ENCODE measurements at places on chromosomes 2 and 18. TPM values are rescaled to one million over a fixed set of nuclear protein-coding genes. Genes with fewer than 3 reads are reported as not detected.

CYP27A1 gene
- polyA plus RNA-seq = 22.9 TPM

PIEZO2 gene
- 208 TPM for polyA plus RNA-seq

SPATA3 gene
- not detected for polyA plus RNA-seq

MYCN gene
- polyA plus RNA-seq = 22.4 TPM

CCDC148 gene
- 5.2 TPM for polyA plus RNA-seq

TMEM247 gene
- not detected for polyA plus RNA-seq

FSHR gene
- not detected for polyA plus RNA-seq

IL1RN gene
- 0.43 TPM for polyA plus RNA-seq

PLGLB1 gene
- polyA plus RNA-seq = 14.4 TPM

GRCh38 chr18:13265008-13265910 is 46.7 kb downstream of the LDLRAD4 start:
- no peak for DNase-seq

DNA sequence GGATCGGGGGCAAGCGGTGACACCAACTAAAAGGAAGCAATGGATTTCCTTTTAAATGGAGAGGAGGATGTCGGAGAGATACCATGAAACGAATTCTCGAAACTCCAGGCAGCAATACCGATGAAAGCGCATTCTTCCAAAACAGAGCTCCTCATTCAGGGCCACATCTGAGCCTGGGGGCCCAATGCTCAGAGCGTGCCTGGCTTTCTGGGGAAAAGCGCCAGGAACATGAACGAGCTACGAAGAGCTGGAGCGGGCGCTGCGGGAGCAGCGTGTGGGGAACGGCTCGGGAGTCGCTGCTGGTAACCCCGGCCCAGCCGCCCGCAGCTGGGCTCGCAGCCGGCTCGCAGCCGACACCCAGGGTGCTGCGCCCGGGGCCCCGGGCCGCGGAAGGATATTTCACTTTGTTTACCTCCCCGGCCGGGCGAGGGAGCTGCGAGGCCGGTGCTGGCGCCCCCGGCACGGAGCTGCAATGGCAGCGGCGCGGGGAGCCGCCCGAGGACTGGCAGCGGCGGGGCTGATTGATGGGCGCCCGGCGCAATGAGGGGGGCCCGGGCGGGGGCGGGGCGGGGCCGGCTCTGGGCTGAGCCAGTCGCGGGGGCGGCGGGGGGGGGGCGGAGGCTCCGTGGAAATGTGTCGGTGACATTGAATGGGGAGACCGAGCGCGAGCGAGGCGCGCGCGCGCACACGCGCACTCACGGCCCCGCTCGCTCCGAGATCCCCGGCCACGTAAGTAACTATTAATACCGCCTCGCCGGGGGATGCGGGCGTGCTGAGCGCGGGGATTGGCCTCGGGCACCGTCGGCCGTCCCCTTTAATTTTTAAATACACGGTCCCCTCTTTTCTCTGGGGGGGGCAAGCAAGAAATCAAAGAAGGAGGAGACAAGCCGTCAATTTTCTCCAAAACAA is at the start of gene TRIB2:
Gene TRIB2 (plus strand): TSS at position 655 of the 909 bp plus-strand sequence. CDS start 1,372 bp downstream, outside the sequence.
- DNase-seq = peak; percentile 86

DNA sequence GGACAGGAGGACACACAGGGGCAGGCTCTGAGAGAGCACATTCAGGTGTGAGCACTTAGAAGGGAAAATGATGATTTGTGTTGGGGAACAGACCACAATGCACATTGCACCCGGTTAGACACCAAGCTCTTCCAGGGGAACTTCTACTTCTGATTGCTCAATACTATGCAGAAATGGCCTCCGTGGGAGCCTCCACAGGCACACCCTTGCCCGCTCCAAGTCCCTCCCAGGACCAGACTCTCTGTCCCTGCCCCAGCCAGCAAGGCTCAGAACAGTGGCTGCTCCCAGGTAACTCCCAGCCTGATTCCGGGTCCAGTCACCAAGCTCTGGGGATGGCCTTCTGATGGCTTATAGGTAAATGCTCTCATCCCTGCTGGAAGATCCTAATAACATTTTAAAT is 56.2 kb downstream of the BCL2L11 start:
- DNase-seq = no peak

DNA sequence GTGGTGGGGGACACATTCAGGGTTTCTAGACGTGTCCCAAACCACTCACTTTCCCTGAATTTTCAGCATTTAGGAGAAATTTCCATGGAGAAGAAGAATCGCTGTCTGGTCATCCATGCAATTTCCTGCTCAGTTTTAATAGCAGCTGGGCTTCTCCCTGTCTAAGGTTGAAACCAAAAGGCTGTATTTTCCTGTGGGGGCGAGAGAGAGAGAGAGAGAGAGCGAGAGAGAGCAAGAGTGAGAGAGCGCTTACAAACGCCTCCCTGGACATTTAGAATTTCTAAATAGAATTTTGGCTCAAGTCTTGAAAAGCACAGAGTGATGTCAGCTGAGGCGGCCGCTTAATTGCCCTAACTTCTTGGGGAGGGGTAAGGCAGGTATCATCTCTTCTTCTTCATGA is 110.8 kb downstream of the SETBP1 start:
- no peak for DNase-seq

- no peak for DNase-seq
Observed at GRCh38 chr2:10012963-10013461, 30.3 kb upstream of the KLF11 start.

DNA sequence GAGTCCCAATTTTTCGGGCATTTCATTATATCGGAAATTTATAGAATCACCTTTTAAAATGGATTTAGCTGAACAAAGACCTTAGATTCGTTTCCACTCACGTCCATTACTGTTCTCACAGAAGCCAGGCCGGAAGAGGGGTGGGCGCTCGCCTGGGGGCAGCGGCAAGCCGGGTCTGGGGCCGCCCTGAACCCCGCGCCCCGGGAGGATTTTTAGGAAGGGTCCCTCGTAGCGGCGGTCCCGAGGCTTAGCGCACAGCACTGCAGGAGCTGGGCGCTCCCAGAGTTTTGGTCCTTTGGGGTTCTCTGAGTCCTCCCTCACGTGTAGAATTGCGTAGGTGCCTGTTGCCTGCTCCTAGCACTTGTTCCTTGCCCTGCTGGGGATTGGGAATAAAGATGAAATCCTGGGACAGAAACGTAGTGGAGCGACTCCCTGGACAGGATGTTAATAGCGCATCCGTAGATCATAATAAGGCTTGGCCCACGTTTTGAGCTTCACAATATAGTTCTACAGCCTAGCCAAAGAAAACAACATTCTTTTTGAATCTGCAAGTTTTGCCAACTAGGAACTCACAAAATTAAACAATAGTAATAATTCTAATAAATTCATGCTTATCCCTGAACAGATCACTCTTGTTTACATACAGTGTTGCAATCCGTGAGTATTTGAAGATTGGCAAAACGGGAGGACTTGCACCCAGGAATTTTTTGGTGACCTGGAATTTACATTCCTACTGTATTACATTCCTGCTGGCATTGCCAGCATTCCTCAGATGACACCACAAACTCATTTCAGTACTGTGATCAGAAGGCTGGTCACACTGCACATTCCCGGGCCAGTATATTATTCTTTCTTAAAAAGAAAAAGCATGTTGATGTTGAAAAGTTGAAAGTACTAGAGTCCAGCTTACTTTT is 875 bp downstream of the C18orf63 start:
- DNase-seq = no peak

- no peak for DNase-seq
Observed at GRCh38 chr2:7190587-7191324, 273.5 kb downstream of the RNF144A start.

- no peak for DNase-seq
Observed at GRCh38 chr2:19228715-19229114, 129.7 kb downstream of the OSR1 start.

- DNase-seq = no peak
Observed at GRCh38 chr2:137051778-137052398, 286.5 kb downstream of the THSD7B start.

- no peak for DNase-seq
Observed at GRCh38 chr2:240913810-240914644, 7.9 kb downstream of the CROCC2 start.

DNA sequence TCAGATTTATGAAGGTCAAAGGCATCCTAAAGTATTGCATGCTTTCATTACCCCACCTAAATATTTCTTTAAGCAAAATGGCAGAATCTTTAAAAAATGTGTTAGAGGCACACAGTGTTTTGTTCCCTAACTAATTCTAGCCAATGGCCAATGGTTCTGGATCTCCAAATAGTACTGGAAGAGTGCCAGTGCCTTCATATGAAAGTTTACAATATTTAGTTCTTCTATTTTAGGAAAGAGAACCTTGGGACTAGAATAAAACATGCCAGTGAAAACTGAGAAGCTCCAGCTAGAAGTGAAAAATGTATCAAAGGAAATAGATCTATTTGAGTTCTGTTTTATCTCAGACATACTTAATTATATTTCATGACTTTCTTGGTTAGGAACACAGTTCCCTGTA is 37.1 kb downstream of the TACR1 start:
- no peak for DNase-seq

DNA sequence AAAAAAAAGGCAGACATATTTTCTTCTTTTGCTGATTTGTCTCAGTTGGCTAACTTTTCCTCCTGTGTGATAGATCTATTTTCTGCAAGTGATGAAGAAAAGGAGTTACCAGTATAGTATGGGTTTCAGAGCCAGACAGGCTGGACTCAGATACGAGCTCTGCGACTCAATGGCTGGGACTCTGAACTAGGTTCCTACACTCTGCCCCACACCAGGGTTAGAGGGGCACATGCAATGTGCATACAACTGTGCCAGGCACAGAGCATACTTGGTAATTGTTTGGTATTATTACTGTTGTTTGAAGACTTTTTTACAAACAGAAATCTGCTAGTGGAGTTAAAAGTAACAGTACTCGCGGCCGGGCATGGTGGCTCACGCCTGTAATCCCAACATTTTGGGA is 21.8 kb downstream of the RNF149 start:
- DNase-seq = no peak

DNA sequence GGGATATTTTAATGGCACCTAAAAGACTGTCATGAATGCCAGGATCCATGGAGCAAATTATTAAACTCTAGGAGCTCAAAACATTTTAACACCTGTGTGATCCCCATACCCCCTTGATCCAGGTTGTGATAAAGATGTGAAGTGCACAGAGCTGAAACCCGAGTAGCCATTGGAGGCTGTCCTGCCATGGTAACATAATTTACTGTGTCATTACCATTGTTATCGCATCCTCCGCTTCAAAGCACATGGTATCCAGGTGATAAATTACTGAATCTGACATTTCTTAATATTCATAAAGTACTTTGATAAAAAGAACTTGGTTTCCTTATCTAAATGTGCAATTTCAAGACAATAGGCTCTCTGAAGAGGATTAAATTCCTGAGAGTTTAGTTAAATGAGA is 109.3 kb downstream of the CHST9 start:
- DNase-seq = no peak
